ENCODE measurements at places on chromosomes 2 and 18. TPM values are rescaled to one million over a fixed set of nuclear protein-coding genes. Genes with fewer than 3 reads are reported as not detected.

VIT gene
- 0.88 TPM for total RNA-seq

EMILIN1 gene
- 164 TPM for total RNA-seq

SPHKAP gene
- 6.2 TPM for total RNA-seq

ACOXL gene
- 0.99 TPM for total RNA-seq

UGT1A10 gene
- not detected for total RNA-seq

All from metanephros (tissue), 2 donors.